OCI-LY7 (cell line): ENCODE measurements at places on chromosomes 12 and 14.

DNA sequence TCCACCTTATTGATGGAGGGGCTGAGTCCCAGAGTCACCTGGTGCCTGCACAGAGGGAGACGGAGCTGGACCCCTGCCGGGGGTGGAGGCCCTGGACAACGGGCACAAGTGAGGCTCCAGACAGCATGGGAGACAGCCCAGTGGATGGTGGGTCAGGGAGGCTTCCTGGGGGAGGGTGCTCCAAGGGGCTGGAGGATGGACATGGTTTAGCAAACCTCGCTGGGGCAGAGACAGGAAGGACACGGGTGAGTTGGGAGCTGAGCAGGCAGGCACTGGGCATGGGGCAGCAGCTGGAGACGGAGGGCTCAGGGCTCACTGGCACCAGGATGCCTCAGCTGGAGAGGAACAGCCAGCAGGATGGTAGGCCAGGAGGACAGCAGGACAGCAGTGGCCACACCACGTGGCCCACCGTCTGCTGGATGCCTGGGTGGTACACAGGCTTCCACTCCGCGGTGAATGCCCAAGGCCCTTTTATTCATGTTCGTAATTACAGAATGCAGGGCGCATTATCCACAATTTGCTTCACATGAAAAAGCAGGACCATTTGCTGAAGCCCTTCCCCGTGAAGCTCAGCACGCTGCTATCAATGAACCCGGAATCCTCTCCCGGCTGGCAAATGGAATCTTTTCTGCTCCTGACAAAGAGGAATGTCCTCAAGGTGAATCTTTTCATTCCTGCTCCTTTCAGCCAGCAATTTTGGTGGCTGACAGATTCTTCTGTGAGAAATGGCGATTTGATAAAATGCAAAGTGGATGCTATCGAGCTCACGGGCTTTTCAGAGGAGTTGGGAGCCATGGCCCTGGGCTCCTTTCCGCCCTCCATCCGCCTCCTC, 138.1 kb upstream of the C14orf180 start:
- DNase-seq: no peak

DNA sequence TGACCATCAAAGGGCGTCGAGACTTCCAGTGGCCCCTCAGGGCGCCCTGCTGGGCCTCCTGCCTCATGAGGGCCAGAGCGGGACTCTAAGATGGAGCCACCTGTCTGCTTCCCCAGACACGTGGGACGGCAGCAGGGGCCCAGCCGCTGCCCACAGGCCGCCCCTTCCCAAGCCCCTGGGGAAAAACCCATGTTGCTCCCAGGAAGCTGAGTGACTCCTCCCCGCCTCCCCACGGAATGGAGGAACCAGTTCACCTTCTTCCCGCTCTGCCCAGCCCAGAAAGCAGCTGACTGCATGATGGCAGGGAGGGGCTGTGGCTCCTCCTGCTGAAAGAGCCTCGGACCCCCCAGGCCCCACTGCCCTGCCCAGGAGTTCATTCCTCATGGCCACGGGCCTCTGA, 14.9 kb downstream of the RAB35 start:
- DNase-seq: no peak

- no peak for DNase-seq
Measured at GRCh38 chr14:96177766-96178375, 26.8 kb upstream of the BDKRB2 start.

- no peak for DNase-seq
Measured at GRCh38 chr12:69657376-69658137, 41.5 kb downstream of the BEST3 start.

DNA sequence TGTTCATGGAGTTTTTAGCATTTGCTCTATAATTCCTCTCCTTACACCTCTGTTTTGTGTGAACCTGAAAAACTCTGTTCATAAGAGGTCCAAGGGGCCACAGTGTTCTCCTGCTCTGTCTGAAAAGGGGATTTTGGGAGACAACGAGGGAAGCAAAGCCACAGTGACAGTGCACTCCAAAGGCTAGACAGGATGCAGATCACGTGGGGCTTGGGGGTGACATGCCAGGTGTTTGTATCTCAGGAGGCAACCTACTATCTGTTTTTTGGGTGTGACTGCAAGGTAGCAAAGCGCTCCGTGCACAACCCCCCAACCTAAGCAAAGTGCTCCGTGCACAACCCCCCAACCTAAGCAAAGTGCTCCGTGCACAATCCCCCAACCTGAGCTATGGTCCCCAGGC, 5.1 kb upstream of the CHD4 start:
- DNase-seq: peak; percentile 69

DNA sequence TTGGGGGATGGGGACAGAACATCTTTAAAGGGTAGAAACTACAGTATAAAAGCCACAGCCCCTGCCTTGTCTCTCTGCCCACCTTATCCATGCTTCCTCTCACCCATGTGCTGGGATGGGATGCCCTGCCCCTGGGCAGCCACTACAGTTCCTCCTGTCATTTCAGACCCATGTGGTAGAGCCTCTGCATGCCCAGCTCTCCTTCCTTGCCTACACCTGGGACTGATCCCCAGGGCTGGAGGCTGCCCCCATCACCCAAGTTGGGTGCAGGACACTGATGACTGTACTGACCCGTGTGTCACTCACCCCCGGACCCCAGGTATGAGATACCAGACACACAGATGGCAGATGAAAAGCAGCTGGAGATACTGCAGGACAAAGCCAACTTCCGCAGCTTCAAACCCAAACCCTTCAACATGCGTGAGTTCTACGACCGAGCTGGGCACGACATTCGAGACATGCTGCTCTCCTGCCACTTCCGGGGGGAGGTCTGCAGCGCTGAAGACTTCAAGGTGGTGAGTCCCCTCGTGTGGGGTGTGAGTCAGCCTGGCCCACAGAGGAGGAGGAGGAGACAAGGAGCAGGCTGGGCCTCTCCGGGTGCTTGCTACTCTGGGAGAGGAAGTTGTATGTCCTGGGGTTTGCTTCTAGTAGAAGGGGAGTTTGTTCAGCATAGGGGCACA, 2.2 kb downstream of the ASIC1 start:
- no peak for DNase-seq

DNA sequence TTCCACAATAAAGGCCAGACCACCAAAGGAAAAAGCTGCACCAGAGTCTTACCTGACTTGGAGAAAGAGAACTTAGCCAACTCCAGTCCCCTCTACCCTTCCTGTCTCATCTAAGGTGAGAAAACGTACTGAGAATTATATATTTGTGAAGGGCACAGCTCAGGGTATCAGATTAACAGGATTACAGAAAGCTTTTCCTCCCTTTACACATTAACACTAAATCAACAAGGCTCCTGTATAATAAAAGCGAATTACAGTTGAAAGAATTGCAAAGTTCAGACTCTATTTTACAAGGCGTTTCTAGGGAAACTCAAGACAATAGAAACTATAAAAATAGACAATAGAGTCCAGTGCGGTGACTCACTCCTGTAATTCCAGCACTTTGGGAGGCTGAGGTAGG, 82.7 kb upstream of the RPL10L start:
- no peak for DNase-seq

- DNase-seq: no peak
Measured at GRCh38 chr12:20486233-20486632, 117.9 kb downstream of the PDE3A start.

- no peak for DNase-seq
Measured at GRCh38 chr14:60654334-60654821, 5.1 kb upstream of the SIX1 start.

GRCh38 chr14:91835197-91835919, 32.0 kb downstream of the TC2N start:
- no peak for DNase-seq

GRCh38 chr12:75865315-75865714, 166.3 kb downstream of the PHLDA1 start:
- DNase-seq: no peak

DNA sequence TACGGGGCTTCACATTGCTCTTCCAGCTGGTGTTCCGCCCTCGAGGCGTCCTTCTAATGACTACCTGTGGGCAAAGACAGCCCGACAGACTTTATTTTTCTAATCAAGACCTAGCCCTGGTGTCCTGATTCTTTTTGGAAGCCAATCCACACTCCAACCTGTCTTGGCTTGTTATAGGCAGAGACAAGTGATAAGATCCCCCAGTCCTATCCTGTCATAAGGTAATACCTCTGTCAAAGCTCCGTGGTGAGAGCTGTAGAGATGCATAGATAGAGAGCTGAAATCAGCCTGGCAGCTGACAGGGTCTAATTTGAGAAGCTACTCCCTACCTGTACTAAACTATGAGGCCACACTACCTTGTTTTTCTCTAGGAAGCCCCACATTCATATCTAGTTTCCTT, 11.5 kb upstream of the WNK1 start:
- no peak for DNase-seq

DNA sequence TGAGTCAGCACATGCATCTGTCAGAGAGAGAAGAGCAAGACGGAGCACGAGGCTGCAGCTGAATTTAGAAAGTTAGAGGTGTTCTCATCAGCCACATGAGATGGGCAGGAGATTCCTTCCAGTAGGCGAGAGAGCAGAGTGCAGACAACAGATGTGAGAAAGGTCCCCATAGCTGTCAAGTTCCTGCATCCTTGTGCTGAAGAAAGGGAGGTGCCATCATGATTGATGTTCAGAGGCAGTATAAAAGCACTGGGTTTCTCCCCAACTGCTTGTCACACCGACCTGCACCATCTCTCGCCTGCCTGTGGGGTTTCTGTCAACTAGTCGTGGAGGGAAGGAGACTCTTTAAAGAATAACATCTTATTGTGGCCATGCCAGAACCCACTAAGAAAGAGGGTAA, at the start of gene MYBPC1:
Gene MYBPC1 (plus strand): TSS at position 272 of the 400 bp plus-strand sequence. CDS start 100 bp downstream, at position 372.
- DNase-seq: peak; percentile 34

DNA sequence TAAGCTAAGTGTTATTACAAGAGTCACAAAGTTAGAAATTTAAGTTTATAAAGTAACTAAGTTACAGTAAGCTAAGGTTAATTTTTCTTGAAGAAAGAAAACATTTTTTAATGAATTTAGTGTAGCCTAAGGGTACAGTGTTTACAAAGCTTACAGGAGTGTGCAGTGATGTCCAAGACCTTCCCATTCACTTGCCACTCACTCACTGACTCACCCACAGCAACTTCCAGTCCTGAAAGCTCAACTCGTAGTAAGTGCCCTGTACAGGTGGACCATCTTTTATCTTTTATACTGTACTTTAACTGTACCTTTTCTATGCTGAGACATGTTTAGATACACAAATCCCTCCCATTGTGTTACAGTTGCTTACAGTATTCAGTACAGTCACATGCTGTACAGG, 60.9 kb upstream of the TMEM263 start:
- no peak for DNase-seq

DNA sequence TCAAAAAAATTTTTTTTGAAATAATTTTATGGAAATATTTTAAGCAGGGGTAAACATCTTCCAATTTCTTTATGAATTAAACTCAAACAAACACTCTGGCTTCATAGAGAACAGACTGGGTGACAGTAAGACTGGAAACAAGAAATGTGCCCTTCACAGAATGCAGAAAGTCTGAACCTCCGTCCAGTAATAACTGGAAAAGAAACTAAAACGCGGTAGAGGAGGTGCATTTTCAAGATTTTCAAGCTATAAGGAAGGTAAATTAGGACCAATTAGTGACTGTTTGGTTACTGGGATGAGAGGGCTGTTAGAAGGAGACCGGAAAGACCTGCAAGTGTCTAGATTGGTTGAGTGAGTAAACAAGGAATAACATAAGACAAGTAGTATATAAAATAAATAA, 245.7 kb downstream of the CEP128 start:
- DNase-seq: no peak

GRCh38 chr14:55129086-55129427, at the start of gene LGALS3:
LGALS3 (plus strand) TSS chr14:55129252; CDS start chr14:55137374, 8,122 bp downstream.
- no peak for DNase-seq

DNA sequence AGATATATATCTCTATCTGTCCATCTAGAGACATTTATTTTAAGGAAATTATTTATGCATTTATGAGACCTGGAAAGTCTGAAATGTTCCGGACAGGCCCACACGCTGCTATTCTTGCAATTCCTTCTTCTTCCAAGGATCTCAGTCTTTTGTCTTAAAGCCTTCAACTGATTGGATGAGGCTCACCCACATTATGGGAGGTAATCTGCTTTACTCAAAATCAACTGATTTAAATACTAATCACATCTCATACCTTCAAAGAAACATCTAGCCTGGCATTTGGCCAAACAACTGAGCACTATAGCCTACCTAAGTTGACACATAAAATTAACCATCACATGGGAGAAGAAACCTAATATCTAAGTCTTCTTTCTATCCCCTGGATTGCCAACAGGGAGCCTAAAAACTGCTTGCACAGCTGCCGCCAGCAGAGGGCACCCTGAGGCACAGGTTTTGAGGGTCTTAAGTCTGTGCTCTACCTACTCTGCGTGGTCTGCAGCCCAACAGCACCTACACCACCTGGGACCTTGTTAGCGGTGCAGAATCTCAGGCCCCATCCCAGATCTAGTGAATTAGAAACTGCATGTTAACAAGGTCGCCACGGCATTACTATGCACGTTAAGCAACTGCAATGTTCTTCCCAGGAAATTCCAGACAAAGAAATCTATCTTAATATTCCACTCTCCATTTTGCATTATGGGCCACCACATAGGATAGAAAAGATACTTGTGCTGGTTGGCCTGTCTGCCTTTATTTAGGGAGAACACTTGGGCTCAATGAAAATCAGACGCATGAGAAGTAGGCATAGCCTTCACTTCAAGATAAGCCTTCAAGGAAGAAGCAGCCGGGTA, 249.7 kb downstream of the FOXG1 start:
- peak; percentile 27 for DNase-seq

DNA sequence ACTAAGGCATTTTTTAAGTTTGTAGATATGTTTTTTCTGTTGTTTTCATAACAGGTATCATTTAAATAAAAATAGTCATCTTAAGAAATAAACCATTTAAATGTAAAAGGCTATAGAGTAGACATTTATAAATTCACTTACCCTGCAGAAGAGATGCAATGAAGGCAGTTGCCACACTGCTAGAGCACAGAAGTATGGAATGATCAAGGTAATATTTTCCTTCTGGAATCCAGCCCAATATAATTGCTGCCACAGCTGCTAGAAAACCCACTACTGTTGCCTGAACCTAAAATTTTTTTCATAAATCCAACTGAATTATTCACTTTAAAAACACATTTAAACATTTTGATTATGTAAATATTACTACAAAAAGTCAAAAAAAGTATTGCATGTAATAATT, 69.2 kb downstream of the SLC41A2 start:
- DNase-seq: no peak

GRCh38 chr12:71846322-71846940, 6.9 kb downstream of the TBC1D15 start:
- peak; percentile 48 for DNase-seq

GRCh38 chr12:41835556-41835955, 309.1 kb downstream of the GXYLT1 start:
- no peak for DNase-seq

- no peak for DNase-seq
Measured at GRCh38 chr12:104670439-104671408, 214.0 kb downstream of the CHST11 start.

GRCh38 chr12:3087758-3088650, 10.8 kb downstream of the TSPAN9 start:
- no peak for DNase-seq
